NT2/D1 (cell line): ENCODE measurements at places on chromosomes 6 and 20.

DNA sequence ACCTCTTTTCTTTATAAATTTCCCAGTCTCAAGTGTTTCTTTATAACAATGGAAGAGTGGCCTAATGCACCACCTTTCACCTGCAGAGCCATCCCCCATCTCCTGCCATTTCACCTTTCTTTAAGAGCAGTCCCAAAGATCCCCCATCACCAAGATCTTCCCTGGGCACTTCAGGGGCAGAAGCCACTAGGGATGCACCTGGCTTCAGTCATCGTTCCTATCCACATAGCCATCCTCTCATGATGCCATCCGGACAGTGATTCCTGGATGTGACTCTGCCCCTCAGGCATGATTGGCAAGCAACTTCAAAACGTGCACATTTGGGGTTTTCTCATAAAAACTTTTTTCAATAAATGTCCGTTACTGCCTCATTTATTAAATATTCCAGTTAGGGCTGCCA is 225.9 kb downstream of the TBXT start:
- no peak for DNase-seq

- no peak for DNase-seq
These were observed 23.2 kb downstream of the TRERF1 start for GRCh38 chr6:42428326-42429041.

- no peak for DNase-seq
These were observed 6.6 kb downstream of the PPDPF start for GRCh38 chr20:63527184-63527583.

DNA sequence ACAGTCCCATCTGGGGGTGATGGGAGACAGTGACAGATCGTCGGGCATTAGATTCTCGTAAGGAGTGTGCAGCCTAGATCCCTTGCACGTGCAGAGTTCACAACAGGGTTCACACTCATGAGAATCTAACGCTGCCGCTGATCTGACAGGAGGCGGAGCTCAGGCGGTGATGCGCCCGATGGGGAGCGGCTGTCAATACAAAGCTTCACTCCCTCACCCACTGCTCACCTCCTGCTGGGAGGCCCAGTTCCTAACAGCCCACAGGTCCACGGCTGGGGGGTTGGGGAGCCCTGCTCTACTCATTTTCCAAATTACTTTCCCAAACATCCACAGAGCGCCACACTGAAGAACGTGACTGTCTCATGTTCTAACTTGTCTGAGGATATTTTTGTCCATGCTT is 25.3 kb downstream of the CTCFL start:
- DNase-seq: no peak

DNA sequence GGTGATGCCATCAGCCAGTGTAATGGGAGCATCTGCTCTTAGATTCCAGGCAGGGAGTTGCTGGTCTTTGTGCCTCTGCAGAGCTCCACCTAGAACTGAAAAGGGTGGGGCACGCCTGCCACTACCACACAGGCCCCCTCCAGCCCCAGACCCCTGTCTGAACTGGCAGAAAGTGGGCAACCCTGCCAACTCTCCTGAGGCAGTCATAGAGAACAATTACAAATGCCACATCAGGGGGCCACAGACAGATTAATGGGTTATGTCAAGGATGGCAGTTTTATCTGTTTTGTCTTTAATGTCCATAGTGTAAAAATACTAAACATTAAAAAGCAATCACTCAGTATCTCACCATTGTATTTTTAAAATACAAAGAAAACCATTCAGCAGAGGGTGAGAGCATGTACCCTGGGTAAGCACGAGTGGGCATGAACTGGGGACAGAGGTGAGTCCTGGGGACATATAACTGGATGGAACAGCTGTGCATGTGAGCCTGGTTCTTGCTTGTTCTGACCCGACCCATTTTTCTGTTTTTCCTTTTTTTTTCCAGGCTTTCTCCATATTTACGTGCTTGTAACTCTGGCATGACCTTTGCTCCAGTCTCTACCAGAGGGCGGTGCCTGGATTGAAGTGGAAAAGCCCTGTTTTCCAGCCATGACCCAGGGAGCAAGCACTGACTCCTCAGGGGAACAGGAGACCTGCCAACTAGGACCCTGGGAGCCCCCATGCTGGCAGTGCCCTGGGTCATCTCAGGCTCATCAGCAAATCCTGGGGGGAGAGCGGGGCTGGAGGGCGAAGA is 8.2 kb downstream of the TRAF3IP2 start:
- DNase-seq: no peak
